Stimulated activated CD8-positive, alpha-beta memory T cell treated with anti-CD3 and anti-CD28 coated beads, Interleukin-7, amount 100 ng/mL, for 1 hour (primary cell): ENCODE measurements at places on chromosomes 2 and 18.
A peak's percentile ranks its signal among the peaks of the same experiment; 100 is the strongest.

DNA sequence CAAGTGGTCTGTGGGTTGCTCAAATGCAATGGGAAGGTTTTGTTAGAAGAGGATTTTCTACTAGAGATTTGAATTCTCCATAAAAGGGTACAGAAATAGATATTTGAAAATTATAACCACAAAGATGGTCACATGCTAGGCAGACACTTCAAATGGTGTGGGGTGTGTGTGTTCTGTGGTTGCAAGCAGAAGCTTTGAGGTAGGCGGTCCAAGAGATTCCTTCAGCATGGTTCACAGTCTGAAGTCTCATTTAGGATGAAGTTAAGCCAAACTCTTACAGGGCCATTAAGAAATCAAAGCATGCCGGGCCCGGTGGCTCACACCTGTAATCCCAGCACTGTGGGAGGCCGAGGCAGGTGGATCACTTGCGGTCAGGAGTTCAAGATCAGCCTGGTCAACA is 38.3 kb upstream of the RMDN2 start:
- DNase-seq, result no peak

GRCh38 chr18:33717339-33717738 is 139.3 kb downstream of the ASXL3 start:
- DNase-seq, result no peak

GRCh38 chr2:237715459-237715947 is 83.1 kb upstream of the RBM44 start:
- no peak for DNase-seq

- peak; percentile 30 for DNase-seq
Observed at GRCh38 chr2:47323009-47323821, 79.7 kb upstream of the MSH2 start.

GRCh38 chr2:240922245-240922981 is 16.3 kb downstream of the CROCC2 start:
- no peak for DNase-seq

GRCh38 chr2:227214622-227215041 is 50.2 kb downstream of the COL4A3 start:
- no peak for DNase-seq

DNA sequence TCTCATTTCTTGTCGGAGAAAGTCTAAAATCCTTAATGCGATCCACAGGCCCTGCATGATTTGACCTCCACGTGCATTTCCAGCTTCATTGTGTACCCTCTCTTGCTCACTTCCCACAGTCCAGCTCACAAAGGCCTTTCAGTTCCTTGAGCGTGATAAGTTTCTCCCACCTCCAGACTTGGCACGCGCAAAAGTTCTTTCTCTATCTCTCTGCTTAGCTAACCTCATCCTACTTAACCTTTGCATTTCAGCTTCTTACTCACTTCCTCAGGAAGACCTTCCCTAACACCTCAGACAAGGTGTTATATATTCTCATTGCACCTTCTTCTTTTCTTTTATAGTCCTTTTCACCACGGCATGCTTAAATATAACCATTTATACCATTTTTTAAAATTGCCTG is 124.8 kb upstream of the XPO1 start:
- no peak for DNase-seq

DNA sequence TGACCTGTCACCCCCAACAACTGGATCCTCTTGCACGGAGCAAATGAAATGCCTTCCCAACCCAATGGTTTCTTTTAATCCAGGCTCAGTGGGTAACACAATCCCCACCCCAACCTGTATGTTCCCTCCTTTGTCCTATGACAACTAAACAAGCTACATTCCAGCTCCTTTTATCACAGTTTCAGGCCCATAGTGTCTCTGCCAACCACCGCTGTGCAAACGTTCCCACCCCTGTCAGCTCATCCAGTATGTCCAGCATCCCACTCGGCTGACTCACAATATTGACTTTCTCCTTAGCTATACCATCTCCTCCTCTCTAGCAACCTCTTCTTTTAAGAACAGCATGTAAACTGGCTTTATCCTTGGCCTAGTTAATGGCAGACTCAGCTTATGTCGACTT is 117.9 kb upstream of the PPP1CB start:
- DNase-seq, result no peak

GRCh38 chr2:169139145-169139544 is 69.8 kb downstream of the DHRS9 start:
- DNase-seq, result no peak

DNA sequence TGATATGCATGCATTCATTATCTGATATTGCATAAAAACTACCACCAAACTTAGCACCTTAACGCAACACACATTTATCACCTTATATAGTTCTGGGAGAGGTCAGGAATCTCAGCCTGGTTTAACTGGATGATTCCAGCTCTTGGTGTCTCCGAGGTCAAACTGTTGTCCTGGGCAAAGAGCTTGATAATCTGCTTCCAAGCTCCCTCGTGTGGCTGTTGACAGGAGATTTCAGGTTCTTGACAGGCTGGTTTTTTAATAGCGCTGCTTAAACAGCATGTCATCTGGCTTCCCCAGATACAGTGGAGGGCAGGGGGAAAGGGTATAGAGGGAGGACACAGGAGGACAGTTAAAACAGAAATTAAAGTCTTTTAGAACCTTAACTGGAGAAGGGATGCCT is 785.0 kb downstream of the CNTNAP5 start:
- no peak for DNase-seq

- DNase-seq, result no peak
Observed at GRCh38 chr18:45497595-45498286, 117.5 kb upstream of the SLC14A2 start.

DNA sequence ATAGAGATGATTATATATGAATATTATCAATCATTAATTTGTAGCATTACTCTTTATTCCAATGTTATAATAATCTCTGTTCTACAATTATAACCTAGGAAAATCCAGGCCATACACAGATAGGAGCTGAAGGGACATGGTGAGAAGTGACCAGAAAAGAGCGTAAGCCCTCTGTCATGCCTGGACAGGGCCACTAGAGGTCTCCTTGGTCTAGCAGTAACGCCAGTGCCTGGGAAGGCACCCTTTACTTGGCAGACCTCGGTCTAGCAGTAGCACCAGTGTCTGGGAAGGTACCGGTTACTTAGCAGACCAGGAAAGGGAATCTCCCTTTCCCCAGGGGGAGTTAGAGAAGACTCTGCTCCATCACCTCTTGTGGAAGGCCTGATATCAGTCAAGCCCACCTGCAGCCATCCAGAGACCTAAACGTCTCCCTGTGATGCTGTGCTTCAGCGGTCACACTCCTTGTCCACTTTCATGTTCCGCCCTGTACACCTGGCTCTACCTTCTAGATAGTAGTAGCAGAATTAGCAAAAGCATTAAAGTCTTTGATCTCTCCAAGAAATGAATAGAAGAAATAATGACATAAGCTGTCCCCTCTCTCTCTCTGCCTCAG is 447.5 kb upstream of the FSIP2 start:
- DNase-seq, result no peak

DNA sequence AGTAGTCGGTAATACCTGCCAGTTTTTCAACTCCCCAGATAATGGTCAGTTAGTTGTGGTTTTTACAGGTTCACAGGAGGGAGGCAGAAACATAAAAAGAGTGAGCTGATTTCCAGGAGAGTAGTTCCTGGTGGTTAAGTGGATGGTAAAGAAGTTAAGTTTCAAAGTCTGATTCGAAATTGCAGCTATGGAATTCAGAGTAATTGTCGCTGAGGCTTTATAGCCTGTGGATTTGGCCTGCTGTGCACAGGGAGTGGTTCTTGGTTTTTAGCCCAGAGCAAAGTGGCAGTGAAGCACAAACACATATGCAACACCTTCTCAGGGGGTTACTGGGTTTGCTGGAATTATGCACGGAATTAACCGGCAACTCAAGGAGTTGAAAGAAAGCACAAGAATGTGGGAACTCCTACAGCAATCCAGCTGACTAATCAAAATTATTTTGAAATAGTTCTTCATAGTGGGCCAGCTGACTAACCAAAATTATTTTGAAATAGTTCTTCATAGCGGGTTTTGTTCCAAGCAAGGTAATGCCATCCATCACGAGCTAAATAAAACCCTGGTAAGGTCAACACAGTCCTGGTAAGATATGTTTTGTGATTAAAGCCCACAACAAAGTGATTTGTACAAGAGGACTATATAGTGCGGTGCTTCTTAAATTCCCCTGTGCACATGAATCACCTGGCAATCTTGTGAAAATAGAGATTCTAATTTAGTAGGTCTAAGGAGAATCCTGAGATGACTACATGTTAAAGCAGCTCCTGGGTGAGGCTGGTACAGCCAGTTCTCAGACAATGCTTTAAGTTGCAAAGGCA is 94.4 kb downstream of the SGPP2 start:
- no peak for DNase-seq

DNA sequence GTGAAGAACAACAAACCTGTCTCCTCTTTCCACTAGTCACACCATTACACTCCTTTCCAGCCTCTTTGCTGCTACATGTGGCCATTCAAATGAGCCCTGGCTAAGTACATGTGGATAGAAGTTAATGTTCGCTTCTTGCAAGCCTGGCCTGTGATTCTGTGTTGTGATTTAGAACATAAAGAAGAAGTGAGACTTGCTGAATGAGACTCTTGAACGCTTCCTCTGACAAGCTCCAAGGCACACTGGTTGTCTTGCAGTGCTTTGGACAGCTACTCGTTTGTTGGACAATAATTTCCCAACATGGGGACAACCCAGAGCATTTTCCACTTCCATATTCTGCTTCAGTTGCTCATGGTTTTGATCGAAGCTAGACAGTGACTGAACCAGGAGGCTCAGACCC is 57.3 kb downstream of the CCDC74A start:
- no peak for DNase-seq

DNA sequence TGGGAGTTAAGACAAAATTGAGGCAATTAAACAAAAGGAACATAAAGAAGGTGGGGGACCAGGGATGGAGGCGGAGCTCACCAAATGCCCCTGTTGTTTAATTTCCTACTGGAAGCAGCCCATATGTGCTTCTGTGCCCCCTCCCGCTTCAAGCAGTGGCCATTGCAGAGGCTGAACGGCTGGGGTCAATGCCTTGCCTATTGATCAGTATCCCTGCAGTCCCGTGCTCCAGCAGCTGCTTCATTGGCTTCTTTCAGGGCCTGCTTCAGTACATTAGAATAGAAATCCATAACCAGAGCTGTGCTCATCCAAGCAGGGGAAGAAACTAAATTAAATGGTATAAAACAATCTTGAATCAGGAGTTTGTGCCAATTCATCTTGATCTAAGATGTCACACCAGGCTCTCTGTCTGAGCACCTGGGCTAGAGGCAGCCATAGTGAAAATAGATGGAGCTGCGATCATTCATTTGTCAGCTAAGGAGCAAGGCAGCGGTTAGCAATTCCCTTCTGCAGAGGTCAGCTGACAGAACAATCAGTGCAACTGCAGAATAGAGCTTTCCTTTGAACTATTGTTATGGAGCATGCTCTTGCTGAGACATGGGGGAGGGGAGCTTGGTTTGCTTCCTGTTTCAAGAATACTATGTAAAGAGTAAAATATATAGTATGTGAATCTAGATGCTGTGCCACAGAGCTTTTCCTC is 222.4 kb downstream of the WDR7 start:
- DNase-seq, result no peak

DNA sequence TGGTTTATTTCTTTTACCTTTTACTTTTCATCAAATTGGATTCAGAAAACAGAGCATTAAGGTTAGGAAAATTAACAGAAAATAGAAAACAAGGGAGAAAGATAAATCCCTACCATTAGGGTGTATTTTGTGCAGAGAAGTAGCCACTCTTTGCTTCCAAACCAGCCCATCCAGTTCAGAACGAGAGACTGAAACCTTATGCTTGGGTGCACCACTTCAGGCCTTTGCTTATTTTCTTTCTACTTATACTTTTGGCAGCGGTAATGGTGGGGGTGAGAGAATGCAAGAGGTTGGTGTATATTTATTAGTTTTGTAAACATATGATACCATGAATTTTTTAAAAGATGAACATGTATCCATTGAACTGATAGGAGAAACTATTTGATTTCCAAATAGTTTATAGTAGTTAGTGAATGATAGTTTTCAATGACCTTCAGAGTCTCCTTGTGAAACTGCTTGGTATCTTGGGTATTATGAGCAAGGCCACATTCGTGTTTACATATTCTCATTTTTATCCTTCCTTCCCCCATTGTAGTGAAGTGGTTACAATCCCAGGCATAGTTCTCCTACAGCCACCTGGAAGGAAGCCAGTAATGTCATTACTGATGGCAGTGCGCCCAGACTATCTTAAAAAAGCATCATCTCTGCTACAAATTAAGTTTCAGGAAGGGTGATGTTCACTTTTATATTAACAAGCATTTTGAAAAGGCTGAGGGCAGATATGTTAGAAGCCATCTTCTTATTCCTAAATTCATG is 60.8 kb downstream of the MFSD6 start:
- DNase-seq, result no peak

GRCh38 chr2:199310771-199311585 is 146.8 kb downstream of the SATB2 start:
- no peak for DNase-seq

- DNase-seq, result no peak
Observed at GRCh38 chr2:168723275-168723899, 79.0 kb upstream of the NOSTRIN start.

DNA sequence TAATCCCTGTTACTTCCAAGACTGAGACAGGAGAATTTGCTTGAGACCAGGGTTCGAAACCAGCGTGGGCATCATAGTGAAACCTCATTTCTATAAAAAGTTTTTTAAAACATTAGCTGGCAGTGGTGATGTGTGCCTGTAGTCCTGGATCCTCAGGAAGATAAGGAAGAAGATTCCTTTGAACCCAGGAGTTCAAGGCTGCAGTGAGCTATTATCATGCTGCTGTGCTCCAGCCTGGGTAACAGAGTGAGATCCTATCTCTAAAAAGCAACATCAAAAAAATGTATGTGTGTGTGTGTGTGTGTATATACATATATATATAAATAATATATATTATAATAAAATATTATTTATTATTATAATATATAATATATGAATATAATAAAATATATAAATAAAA is 1417.6 kb upstream of the CDH2 start:
- no peak for DNase-seq

- DNase-seq, result no peak
Observed at GRCh38 chr2:168583710-168584521, 127.8 kb downstream of the CERS6 start.

DNA sequence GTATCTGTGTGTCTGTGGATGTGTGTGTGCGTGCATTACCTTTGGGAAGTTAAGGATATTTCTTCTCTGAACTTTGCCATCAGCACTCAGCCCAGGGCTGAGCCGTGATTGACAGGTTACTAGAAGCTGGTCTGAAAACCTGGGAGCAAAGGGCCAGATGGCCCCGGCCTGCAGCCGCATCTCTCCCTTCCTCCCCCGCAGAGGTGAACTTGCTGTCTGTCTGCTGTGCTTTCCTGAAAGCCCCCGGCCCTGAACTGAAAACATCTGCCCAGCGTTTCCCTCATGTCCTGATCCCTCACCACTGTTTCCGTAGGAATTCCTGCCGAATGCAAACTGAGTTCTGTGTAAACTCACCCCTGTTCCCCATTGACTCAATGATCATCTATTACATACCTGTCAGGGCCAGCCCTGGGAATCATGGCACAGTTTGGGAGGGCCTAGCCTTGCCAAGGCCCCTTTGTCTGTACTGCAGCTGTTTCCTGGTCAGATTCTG is 45.8 kb downstream of the MYCN start:
- DNase-seq, result no peak

- DNase-seq, result no peak
Observed at GRCh38 chr2:166439078-166439477, 55.0 kb downstream of the SCN7A start.
